ENCODE measurements at places on chromosomes 6 and 20.

GRCh38 chr6:28648035-28648877 lies 122.6 kb downstream of the GPX5 start:
- DNase-seq, result no peak

DNA sequence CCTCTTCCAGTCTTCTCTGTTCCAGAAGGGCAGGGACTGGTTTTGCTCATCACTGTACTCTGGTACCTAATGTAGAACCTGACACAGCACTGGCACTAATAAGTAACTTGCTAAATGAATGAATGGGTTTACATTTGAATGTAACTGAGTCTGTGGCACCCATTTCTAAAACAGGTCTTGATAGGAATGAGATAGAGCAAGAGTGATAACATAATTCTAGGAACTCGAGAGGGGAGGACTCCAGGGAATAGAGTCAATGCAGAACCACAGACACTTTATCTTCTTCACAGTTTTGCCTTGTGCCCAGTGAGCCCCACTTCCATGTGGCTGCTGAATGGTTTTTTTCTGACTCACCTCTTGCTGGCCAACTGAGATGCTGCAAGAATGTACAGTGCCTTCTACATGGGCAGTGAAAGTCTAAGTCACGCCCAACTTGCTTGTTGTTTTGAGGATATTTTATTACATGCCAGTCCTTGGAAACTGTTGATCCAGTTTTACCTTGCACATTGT lies 61.1 kb downstream of the TBC1D7 start:
- DNase-seq, result no peak

GRCh38 chr20:44402391-44403193 lies 47.1 kb downstream of the HNF4A start:
- no peak for DNase-seq

- DNase-seq, result no peak
These were observed 244.2 kb downstream of the HIVEP2 start for GRCh38 chr6:142700671-142701312.

DNA sequence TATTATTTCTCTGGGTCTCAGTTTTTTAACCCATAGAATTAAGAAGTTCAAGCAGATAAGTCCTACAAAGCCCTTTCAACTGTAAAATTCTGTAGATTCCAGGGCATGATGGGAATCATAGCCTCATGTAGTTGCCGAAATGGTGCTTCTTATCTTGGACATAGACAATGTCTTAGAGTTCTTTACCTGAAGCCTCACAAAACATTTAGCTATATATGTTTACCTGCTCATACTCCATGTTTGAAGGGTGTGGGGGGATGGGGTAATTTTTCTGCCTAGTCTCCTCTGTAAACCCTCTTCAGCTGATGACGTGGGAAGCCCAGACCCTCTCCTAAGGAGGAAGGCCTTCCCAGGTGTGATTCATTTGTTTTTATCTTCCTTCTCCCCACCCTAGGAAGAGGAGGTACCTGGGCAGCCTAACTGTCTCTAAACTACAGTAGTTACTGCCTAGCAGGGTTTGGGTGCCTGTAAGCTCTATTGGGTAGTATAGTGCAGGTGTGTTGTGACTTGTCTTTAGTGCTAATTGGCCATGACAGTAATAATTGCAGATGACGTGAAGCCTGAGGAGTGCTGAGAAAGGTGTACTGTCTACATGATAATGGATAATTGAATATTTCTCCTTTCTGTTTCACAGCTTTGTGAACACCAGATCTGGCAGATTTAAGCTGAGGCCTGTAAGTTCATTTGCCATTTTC lies 230.8 kb downstream of the TFAP2B start:
- DNase-seq, result no peak

GRCh38 chr20:35562541-35563110 lies 20.7 kb downstream of the ERGIC3 start:
- no peak for DNase-seq

- no peak for DNase-seq
These were observed 298.3 kb downstream of the PRL start for GRCh38 chr6:21998582-21998981.

DNA sequence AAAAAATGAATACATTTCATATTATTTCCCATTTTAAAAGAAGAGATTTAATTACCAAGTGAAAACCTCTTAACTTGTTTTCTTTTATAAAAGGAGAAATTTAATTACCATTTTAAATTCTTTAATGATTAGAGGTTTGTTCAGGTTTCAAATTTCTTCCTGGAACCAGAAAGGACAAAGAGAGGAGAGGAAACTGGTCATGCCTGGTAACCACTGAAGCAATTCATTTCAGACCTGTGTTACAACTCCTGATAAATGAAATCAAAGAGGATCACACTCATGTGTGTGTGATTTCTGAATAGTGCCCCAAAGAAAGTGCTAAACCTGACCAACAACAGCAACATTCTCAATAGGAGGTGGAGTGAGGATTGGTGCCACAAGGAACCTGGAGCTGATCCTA lies 12.6 kb upstream of the SLPI start:
- DNase-seq, result no peak

All from caudate nucleus (tissue), 63 donors.